ENCODE measurements at places on chromosomes 1 and 21.

GRCh38 chr1:182719553-182719952, 35.2 kb upstream of the RGS8 start:
- no peak for DNase-seq

DNA sequence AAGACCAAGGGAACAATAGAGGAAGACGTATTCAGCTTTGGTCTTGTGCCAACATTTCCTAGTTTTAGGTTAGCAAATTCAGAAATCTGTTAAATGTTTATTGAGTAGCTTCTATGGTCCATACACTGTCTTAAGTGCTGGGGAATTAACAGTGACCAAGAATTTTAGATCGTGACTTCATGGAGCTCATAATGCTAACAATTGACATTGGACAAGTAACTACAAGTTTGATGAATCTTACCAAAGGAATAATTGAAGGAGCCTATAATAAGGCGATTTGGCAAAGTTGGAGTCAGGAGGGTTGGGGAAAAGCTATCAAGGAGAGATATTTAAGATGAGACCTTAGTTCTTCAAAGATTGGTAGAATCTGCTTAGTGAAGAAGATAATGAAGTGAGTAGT, 1.4 kb upstream of the SLAMF9 start:
- no peak for DNase-seq

DNA sequence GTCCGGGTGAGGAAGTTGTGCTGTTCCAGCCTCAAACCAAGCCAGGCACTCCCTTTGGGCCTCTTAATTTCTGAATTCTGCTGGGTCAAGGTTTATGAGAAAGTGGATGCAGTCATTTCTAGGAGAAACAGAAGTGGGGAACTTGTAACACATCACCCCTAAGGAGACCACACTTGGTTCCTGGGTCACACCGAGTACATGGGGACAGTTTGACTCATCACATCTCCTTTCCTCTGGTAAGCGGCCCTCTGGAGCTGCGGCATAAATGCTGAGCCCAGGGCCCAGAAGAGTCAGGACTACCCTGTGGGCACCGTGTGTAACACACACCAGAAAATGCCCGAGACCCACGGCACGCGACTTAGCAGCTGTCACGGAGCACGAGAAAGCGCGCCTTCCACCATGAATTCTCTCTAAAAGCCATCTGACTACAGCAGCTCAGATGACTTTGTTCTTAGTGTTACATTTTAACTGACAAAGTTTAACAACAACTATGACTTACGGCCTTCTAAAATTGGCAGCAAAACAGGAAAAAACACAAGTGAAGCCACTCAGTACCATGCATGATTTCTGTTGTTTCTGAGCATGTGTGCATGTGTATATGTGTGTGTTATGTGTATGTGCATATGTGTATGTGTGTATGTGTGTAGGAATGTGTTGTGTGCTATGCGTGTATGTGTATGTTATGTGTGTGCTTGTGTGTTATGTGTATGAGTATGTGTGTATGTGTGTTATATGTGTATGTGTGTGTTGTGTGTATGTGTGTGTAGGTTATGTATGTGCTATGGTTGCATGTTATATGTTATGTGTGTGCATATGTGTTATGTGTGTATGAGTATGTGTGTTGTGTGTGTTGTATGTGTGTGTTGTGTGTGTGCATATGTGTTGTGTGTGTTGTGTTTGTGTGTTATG, 50.8 kb downstream of the TOMM20 start:
- no peak for DNase-seq

- no peak for DNase-seq
Observed at GRCh38 chr1:187010571-187011309, 182.0 kb downstream of the PLA2G4A start.

GRCh38 chr1:16717336-16718098, 22.8 kb upstream of the RNU1-4 start:
- DNase-seq = no peak

- DNase-seq = no peak
Observed at GRCh38 chr1:105641407-105641806, 1415.1 kb upstream of the PRMT6 start.

- DNase-seq = no peak
Observed at GRCh38 chr1:167446966-167447365, 71.4 kb downstream of the CD247 start.

DNA sequence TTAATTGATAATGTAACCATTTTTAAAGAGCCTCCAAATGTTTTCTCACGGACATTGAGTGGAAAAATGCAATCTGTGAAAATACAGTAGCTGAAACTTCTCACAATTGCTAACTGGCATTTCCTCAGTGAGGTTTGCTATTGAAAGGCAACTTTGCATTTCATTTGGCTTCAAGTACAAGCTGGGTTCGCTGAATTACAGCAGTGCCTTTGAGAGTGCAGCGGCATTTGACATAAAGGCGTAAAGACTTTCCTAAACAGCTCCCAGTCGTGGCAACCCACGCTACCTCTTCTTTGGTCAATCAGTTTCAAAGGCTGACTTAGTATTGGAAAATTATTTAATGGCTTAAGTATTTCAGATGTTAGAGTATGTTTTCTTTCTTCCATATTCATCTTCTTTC, 39.3 kb upstream of the ZBTB18 start:
- DNase-seq = no peak

DNA sequence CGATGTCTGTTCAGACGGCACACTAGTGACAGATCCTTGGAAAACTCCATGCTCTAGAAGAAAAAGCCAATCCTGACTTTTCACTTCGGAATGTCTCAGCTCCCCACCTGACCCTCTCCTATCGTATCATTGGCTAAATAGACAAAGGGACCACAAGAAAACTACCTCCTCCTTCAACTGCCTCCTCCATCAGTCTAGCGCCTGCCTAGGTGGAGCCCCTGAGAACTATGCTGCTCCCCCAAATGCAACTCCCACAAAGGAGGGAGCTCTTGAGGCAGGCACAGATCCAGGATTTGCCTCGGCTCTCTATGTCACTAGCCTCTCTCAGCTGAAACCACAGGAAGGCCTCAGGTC, 148.4 kb downstream of the TOMM20 start:
- DNase-seq = no peak

DNA sequence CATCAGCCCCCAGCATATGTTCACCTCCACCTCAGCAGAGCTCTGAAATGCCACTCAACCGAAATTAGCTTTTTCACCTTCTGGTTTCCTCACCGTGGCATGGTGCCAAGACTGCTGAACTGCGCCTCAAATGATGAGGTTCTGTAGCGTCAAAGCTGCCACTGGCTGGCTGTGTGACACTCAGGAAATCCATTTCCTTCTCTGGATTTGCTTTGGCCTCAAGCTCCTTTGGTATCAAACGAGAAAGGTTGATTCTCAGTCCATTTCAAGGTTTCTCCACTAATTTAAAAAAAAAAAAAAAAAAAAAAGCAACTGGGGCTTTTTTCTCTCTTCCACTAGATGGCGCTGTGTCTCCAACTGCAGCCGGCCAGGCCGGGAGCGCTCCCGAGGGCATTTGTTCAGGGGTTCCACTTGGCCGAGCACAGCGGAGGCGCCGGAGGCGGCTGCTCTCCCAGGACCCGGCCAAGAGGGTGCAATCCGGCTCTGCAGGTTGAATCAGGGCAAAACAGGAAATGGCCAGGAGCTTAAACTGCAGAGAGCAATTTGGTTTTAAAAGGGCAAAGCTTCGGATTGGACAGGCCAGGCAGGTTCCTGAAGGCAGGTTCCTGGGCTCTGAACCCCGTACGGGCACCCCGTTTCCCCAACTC, 26.5 kb upstream of the PLA2G2C start:
- DNase-seq = peak; percentile 72

DNA sequence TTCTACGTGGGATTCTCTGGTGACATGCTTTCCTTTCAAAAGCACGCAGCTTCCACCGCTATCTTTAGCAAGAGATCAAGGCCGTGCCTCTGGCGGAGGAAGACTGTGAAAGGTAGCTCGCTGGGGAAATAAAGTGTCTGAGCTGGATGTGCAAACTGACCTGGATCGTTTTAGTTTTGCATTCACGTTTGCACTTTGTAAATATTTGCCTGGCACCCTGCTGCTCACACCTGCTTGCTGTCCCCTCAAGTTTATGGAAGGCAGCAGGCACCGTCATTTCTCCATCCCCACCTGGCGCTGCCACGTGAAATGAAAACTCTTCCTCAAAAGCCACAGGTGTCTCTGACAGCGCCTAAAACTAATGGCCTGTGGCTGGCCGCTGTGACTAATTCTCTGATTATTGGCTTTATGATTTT, 44.0 kb upstream of the TARDBP start:
- DNase-seq = peak; percentile 39

DNA sequence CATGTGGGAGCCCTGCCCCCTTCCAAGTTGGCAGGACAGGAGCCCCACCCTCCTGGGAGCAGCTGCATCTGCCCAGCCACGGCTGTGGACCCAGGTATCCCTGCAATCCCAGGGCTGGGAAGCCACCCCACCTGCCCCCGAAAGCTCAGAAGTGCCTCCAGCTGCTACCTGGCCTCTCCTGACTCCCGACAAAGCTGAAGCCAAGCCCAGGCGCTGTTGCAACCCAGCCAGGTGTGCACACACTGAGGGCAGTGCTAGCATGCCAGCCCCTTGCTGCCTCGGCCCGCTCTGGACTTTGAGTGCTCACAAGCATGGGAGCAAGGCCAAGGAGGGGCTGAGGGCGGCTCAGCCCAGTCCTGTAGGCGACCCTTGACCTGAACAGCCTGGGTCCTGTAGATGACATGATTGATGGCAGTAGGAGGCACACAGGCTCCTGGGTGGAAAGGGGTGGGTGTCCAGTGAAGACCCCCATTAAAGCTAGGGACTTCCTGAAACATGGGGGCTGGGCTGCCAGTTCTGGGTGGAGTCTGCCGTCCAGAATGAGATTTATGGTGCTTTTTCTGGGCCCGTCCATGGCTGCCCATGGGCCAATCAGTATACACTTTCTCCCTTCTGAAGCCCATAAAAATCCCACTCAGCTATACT, 2.8 kb upstream of the SSU72 start:
- no peak for DNase-seq

- DNase-seq = no peak
Observed at GRCh38 chr1:52424231-52424636, 19.8 kb downstream of the PRPF38A start.

DNA sequence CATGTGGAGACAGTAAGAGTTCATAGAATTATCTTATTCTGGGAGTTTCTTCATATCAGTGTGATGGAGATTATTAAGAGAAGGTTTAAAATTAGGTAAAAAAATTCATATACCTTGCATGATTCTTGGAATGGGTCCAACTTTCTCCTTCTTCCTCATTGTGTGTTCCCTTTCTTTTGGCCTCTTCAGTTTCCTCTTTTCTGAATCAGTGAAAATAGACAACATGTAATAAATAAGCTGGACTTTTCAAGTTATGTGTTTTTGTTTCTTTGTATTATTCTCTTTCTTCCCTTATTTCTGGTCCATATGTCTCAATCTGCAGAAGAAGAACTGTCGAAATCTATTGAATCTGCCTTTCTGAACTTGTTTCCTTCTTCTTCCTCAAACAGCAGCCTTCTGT, 30.5 kb downstream of the C4BPA start:
- DNase-seq = no peak

DNA sequence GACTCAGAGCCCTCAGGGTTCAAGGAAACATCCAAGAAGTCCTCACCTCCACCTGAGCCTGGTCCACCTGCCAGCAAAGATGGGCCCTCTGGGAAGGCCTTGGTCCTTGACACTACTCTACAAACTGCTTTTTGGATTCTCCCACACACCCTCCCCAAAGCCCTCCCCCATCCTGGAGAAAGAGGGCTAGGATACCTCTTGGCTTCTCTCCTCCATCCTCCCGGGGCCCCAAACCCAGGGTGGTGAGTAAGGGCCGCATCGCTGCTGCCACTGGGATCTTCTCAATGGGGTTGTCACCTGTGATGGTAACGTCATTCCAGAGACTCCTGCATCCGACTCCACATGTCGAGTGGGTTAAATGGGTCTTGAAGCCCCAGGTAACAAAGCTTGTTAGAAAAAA, 26.6 kb downstream of the MATN1 start:
- no peak for DNase-seq

DNA sequence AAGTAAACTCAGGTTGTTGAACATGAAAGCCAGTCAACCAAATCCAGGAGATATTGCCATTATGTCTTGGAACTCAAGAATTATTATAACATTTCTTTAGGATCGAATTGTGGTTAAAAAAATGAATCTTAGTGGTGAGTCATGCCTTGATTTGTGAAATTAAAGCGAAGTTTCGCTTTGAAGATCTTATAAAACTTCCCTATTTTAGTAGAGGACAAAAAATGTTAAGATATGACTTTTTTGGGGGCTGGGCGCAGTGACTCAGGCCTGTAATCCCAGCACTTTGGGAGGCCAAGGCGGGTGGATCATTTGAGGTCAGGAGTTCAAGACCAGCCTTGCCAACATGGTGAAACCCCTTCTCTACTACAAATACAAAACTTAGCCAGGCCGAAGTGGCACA, 39.5 kb upstream of the PTBP2 start:
- no peak for DNase-seq

GRCh38 chr1:179251675-179252074, 22.2 kb upstream of the ABL2 start:
- peak; percentile 42 for DNase-seq

DNA sequence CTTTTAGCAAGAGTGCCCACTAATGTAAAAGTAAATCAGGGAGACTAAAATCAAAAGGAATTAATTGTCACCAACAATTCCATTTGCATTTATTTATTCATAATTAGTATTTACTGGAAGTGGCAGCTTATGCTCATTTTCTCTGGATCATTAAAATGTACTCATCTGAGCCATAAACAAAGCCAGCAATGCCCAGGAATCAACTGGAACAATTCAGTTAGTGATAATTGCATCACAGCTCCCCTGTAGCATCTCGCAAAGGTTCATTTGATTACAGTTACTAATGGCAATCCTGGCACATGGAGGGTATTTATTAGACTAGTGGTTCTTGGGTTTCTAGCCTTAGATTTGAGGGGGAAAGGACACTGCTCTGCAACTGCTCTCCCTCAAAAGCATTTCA, 92.7 kb upstream of the C1orf21 start:
- DNase-seq = no peak

GRCh38 chr1:243962541-243962940, 88.5 kb upstream of the ZBTB18 start:
- DNase-seq = no peak

GRCh38 chr1:83734420-83734819, 264.5 kb downstream of the TTLL7 start:
- DNase-seq = no peak

DNA sequence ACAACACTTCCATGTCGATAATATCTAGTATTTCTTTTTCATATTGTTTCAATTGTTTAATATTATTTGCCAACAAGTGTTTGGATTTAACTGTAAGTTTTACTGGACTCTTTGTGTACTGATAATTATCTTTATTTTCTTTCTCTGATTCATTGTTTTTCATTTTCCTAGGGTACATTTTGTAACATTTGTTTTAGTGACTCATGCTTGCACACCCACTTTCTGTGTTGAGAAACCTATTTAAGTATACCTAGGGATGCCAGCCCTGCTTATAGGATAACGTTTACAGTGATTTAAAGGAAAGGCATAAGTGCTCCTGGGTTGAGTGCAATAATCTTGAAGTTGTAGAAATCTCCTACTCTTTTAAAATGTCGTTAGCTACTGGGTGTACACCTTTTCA, 1386.0 kb upstream of the ADGRL4 start:
- DNase-seq = no peak

DNA sequence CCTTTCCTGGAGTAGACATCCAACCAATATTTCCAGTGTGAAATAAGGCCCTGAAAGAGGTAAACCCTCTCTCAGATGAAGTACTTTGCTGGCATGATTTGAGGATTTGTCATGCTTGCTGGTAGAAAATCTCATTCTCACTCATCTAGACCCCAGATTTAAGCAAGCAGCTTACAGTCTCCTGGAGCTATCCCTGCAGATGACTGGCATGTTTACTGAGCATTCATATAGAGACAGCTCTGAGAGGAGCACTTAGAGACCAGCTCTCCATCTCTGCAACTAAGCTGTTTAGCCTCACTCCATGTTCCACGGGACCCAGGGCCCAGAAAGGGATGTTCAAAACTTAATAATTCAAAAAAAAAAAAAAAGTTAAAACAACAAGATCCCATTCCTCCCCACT, 34.2 kb downstream of the GPR161 start:
- no peak for DNase-seq

All from SW480 (cell line).